ENCODE measurements at places on chromosomes 7 and 10. TPM values are rescaled to one million over a fixed set of nuclear protein-coding genes. Genes with fewer than 3 reads are reported as not detected.

The STRA8 gene
- total RNA-seq: not detected

The FOXI2 gene
- not detected for total RNA-seq

The PRLHR gene
- total RNA-seq: not detected

The TMEM168 gene
- 19.5 TPM for total RNA-seq

The GRM3 gene
- not detected for total RNA-seq

- no peak for DNase-seq
- H3K4me1 ChIP-seq: no peaks in the 10 kb centered on the region
- H3K36me3 ChIP-seq: no peaks in the 10 kb centered on the region
- H3K27me3 ChIP-seq: no peaks in the 10 kb centered on the region
These were observed 261.4 kb downstream of the BAMBI start for GRCh38 chr10:28938745-28939144.

DNA sequence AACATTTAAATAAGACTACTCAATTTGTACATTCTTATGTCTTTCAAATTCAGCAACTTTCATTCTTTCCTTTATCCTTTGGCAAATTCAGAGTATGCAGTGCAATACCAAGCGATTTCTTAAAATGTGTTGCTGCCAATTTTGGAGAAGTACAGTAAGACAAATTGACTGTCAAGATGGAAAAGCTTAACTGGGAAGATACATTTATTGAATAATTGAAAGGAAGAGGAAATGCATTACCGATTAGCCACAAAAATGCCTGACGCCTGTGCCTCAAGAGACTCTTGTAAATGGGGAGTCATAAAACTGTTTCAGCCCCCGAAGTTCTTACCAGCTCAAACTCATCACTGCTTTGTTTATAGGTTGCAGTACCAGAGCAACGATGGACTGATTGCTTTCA lies 373.3 kb upstream of the GALNT17 start:
- no peaks in the 10 kb centered on the region for H3K36me3 ChIP-seq
- no peak for DNase-seq
- H3K4me1 ChIP-seq: peaks cover 8% of the 10 kb centered on the region
- no peak overlapping the region for H3K27ac ChIP-seq
- H3K27me3 ChIP-seq: no peaks in the 10 kb centered on the region

GRCh38 chr7:115680921-115681320 lies 349.6 kb downstream of the TFEC start:
- H3K4me1 ChIP-seq: no peaks in the 10 kb centered on the region
- H3K27ac ChIP-seq: no peak overlapping the region
- H3K27me3 ChIP-seq: no peaks in the 10 kb centered on the region
- H3K4me3 ChIP-seq: no peak overlapping the region
- no peak for DNase-seq
- H3K36me3 ChIP-seq: no peaks in the 10 kb centered on the region

DNA sequence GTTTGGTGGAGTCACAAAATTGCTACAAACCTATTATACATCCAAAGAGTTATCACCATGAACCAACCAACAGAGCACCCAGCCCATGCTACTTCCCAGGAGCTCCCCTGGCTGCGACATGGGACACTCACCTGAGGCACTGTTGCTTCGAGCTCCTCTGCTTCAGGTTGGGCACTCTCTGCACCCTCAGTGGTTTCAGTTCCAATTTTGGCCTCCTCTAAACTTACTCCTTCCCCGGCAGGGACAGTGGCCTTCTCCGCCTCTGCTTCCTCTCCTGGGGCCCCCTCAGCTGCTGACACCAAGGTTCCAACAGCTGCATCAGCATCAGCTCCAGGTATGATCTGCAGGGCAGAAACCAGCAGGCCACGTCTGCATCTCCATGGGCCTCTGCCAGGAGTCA lies 120.4 kb upstream of the TARP start:
- H3K27me3 ChIP-seq: peaks cover 7% of the 10 kb centered on the region
- H3K4me3 ChIP-seq: no peak overlapping the region
- no peak overlapping the region for H3K27ac ChIP-seq
- no peaks in the 10 kb centered on the region for H3K36me3 ChIP-seq
- H3K4me1 ChIP-seq: peaks cover 5% of the 10 kb centered on the region

GRCh38 chr7:24882989-24883621 lies 96.9 kb downstream of the OSBPL3 start:
- DNase-seq: no peak
- peaks cover 55% of the 10 kb centered on the region for H3K4me1 ChIP-seq
- H3K27me3 ChIP-seq: no peaks in the 10 kb centered on the region
- no peak overlapping the region for H3K4me3 ChIP-seq

DNA sequence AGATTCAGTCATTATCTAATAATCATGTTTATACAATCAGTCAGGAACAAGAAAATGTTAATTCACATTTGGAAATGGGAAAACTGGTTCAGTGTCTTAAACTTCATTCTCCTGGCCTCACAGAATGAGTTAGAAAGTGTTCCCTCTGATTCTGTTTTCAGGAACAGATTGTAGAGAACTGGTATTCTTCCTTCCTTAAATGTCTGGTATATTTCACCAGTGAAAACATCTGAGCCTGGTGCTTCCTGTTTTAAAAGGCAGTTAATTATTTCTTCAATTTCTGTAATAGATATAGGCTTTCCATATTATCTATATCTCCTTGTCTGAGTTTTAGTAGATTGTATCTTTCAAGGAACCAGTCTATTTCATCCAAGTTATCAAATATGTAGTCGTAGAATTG lies 97.1 kb upstream of the TMEM168 start:
- H3K4me3 ChIP-seq: no peak overlapping the region
- H3K27ac ChIP-seq: no peak overlapping the region
- H3K36me3 ChIP-seq: peaks cover 4% of the 10 kb centered on the region
- no peak for DNase-seq

Measured in activated CD4-positive, alpha-beta memory T cell treated with anti-CD3 and anti-CD28 coated beads, Interleukin-2, amount 10 ng/mL, durations not matched to agents 7 days and 5 days (primary cell).